ENCODE measurements at places on chromosomes 6 and 20.

DNA sequence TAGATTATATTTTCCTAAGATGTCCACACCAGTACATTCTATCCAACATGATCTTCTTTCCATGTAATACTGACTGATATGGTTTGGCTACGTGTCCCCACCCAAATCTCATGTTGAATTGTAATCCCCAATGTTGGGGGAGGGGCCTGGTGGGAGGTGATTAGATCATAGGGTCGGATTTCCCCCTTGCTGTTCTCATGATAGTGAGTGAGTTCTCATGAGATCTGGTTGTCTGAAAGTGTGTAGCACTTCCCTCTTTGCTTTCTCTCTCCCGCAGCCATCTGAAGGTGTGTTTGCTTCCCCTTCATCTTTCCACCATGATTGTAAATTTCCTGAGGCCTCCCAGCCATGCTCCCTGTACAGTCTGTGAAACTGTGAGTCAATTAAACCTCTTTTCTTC, 12.2 kb upstream of the HBS1L start:
- no peak for DNase-seq

- no peak for DNase-seq
These were observed 341.6 kb downstream of the QKI start for GRCh38 chr6:163756079-163756478.

DNA sequence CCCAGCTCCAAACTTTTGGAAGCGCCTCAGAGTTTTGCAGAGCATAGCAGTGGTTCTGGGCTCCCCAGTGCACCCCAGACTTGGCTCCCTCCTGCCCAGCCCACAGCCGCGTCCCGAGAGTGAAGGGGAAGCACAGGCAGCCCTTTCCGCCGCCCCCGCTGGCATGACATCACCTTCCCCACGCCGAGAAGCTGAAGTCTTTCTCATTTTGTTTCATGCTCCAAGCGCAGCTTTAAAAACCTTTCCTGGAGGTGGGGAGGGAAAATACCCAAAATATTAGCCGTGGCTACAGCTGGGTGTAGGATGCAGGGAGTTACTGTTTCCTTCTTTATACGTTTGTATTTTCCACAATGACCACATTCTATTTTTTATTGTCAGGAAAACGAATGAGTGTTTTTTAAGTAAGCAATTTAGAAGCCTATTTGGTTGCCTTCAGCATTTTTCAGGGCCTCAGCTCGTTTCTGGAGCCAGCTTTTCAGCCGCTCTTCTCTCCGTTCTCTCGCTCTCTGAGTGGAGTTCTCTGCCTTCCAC, 72.9 kb downstream of the SNX5 start:
- DNase-seq: no peak

DNA sequence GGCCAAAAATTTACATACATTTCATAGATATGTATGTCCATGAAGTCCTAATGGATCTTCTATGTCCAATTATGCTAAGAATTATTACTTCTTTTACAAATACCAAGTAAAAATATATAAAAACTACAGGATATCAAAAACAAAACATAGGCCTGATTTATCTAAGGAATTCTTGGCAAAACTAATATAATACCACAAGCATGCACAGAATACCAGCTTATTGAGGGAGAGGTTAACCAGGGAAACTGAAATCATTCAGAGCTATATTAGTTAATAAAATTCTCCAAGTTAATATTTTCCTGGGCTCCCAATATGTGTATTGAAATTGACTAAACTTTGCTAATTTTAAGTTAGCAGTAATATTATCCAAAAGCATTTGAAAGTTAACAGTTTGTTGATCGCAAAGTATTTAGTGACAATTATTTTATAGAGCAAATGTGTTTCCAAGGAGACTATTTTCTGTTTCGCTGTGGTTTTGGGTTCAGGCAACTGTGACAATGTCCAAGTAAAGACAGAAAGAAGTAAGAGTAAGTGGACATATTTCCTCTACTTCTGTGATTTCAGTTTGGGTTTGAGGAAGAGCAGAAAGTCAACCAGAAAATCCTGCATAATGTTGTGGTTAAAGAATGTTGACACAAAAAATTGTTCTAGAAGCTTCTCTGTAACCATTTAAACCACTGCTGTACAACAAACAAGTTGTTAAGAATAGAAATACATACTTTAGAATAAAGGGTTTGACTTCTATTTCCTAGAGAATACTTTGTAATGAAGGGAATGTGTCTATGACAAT, 167.4 kb downstream of the COL21A1 start:
- no peak for DNase-seq

- DNase-seq: no peak
These were observed 329.0 kb downstream of the GJA1 start for GRCh38 chr6:121764493-121764892.

DNA sequence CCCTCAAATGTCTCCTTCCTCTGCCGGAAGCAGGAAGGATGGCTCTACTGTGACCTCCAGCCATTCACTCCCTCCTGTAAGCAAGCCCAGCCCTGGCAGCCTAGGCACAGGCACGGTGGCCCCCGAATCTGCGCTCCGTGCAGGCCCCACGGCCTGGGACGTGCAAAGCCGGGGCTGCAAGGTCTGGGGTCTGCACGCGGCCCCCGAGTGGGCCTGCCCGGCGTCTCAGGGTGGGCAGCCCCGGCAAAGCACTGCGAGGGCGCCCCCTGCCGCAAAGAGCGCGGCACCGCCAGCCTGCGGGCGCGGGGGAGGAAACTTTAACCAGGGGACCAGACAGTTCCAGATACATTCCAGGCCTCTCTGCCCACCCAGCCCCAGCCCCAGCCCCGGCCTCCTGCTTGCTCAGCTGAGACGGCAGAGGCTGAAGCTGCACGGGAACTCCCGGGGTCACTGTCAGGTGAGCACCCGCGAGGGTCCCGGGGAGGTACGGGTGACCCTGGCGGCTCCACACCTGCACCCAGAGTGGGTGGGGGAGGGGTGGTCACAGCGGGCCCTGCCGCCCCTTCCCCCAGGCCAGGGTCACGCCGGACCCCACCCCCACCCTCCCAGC, 98.8 kb downstream of the ASXL1 start:
- peak; percentile 77 for DNase-seq

- no peak for DNase-seq
These were observed 78.3 kb downstream of the ZDHHC14 start for GRCh38 chr6:157459327-157459726.

GRCh38 chr6:11387707-11388430, 149.7 kb upstream of the TMEM170B start:
- DNase-seq: no peak

GRCh38 chr20:23868321-23868720, 11.2 kb downstream of the CST5 start:
- no peak for DNase-seq

DNA sequence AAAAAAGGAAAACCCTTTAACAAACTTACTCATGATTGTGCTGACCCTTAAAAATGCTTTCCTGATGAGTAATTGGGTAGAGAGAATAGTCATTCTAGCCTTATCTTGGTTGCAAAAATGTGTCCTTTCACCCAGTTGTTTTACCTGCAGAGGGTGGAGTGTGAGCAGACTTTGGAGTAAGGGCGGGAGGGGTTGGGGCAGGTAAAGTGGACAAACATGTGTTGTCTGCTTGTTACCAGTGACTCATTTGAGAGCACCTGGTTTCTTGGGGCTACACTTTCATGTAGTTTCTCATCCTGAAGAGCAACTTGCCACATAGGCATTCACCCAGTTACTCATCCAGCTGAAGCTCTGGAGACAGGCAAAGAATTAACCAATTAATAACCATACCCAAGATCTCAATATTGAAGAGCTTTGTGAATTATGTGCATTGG, 121.1 kb downstream of the TNFRSF21 start:
- no peak for DNase-seq

- no peak for DNase-seq
These were observed 43.0 kb upstream of the ZNF217 start for GRCh38 chr20:53636540-53637097.

GRCh38 chr20:14991023-14991422, 653.6 kb upstream of the FLRT3 start:
- DNase-seq: no peak

GRCh38 chr6:168130697-168131371, 51.8 kb upstream of the FRMD1 start:
- DNase-seq: no peak

DNA sequence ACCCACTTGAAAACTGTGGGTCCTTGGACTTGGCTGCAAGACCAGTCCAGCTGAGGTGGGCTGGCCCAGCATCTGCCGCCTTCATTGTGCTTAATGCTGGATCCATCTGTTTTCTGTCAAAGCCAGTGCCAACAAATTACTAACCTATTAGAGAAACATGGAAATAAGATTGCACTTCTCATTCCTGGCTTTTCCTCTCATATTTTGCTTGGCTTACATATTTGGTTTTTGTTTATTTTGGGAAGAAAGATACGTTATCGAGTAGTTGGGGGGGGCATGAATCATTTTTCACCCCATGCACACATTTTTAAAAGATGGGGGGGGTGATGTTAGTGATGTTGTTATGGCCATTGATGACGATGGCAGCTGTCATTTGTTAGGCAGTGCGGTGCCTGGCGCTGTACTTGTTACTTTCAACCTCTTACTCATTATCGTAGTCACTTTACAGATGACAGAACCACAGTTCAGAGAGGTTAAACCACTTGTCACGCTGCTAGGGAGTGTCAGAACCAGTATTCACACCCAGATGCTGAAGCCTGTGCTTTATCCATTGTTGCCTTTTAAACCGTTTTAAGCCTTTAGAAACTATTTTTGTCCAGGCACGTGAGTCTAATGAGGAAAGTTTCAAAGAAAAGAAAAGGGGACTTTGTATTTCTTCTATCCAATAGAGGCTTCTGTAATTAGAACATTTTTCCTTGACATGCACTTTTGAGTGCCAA, 180.0 kb downstream of the TMEM242 start:
- no peak for DNase-seq

DNA sequence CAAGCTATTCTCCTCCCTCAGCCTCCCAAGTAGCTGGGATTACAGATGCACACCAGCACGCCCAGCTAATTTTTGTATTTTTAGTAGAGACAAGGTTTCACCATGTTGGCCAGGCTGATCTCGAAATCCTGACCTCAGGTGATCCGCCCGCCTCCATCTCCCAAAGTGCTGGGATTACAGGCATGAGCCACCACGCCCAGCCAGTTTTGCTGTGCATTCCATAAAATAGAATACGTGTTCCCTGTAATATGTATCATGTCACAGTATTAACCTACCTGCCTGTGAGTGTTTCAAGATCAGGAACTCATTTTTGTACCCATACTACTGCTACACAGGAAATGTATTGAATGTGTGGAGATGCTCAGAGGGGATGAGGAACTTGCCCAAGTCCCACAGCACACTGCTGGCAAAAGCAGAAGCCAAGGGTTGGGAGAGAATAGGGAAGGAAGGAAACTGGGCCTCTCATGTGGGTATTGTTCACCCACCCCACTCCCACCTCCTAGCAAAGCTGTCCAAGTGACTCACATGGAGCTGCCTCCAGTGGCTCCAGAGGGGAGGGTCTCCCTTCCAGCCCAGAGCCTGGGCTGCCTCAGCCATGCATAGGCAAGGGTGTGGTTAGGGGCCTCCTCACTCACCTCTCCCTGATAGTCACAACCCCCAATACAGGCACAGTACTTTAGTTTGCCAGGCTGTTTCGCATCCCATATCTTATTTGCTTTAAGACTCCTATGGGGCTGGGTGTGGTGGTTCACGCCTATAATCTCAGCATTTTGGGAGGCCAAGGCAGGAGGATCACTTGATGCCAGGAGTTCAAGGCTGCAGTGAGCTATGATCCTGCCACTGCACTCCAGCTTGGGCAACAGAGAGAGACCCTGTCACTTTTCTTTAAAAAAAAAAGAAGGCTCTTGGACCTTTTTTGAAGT, 9.4 kb downstream of the HM13 start:
- no peak for DNase-seq

- no peak for DNase-seq
These were observed 265.1 kb downstream of the PREX1 start for GRCh38 chr20:48562586-48563116.

GRCh38 chr6:131124336-131125071, 10.8 kb upstream of the AKAP7 start:
- no peak for DNase-seq

- no peak for DNase-seq
These were observed 72.7 kb downstream of the HDDC2 start for GRCh38 chr6:125228981-125229479.

- no peak for DNase-seq
These were observed 1.0 kb downstream of the TRERF1 start for GRCh38 chr6:42450477-42451332.

GRCh38 chr6:147695819-147696218, 187.3 kb downstream of the SAMD5 start:
- no peak for DNase-seq

DNA sequence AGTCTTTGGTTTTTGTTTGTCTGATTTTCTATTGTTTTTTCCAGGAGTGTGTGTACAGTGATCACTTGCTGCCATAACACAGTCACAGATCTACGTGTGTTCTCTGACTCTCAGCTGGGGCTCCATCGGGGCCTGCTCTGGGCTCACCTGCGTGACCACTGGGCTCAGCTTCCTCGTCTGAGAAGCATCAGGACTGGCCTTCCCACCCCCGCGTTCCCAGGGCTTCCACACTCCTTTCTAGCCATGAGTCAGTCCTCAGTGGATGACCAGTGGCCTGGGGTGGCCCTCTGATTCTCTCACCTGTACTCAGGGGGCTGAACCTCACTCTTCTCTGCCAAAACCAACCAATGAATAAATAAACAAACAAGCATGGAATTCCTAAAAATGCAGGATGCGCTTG, 14.5 kb downstream of the THBS2 start:
- DNase-seq: no peak

- DNase-seq: no peak
These were observed 381.7 kb downstream of the BCKDHB start for GRCh38 chr6:80488190-80488589.

DNA sequence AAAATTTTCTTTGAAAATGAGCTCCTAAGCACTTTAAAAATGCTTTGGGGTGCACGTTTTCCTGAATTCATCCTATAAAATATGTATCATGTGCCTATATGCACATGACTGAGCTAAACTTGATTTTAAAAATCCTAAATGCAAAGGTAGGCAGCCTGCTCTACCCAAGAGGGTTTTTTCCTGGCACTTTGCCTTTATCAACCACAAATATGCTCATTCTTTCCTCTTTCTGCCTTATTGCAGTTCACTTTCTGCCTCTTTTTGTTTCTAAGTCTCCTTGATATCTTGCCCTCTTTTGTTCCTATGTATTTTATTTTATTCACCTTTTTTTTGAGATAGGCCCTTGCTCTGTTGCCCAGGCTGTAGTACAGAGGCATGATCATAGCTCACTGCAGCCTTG, 229.3 kb downstream of the GRM1 start:
- no peak for DNase-seq
